ENCODE measurements at places on chromosomes 4 and X.

GRCh38 chrX:30620980-30621618, 32.1 kb upstream of the GK start:
- no peak for DNase-seq

- DNase-seq, result no peak
These were observed 33.4 kb downstream of the SLC2A9 start for GRCh38 chr4:9987749-9988362.

DNA sequence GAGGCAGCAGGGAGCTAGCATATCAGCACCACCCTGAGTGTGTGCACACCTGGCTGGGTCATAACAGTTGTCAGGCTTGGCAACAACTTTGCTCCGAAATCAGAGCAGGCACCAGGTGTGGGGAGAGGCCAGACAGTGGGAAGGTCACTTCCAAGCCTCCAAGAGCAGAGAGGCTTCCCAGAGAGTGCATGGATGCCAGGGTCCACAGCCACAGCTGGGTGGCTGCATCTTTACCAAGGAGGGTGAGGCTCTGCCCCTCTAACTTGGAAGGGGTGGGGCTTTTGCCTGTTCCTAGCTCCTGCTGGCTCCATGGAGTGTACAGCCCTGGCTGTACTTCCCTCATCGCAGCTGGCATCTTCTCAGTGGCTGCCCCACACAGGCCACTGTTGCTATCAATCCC, 322.4 kb downstream of the CCSER1 start:
- no peak for DNase-seq

- peak; percentile 23 for DNase-seq
These were observed at the start of the genes SATL1 and ZNF711 for GRCh38 chrX:85243761-85244449. Gene SATL1, minus strand, starts transcription at chrX:85243779. Its CDS starts 134,811 bp downstream, at chrX:85108968. Gene ZNF711, plus strand, starts transcription at chrX:85243991. Its CDS starts 3,582 bp downstream, at chrX:85247573.

GRCh38 chr4:147453561-147454141, 27.2 kb upstream of the EDNRA start:
- DNase-seq, result no peak

DNA sequence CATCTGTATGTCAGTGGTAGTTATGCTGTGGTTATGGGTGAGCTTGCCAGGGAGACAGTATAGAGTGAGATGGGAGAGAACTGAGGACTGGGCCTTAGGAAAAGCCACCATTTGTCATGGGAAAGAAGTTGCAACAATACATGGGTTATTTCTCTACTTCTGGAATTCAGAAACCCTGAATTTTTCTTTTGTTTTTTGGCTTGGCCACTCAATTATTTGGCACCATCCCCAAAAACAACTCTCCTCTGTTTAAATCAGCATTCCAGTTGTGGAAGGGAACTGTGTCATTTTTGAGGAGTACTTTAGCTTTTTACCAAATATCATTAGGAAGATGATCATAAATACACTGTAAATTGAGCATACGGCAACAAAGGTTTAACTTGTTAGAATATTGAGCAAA, 41.1 kb upstream of the ACSL4 start:
- no peak for DNase-seq

DNA sequence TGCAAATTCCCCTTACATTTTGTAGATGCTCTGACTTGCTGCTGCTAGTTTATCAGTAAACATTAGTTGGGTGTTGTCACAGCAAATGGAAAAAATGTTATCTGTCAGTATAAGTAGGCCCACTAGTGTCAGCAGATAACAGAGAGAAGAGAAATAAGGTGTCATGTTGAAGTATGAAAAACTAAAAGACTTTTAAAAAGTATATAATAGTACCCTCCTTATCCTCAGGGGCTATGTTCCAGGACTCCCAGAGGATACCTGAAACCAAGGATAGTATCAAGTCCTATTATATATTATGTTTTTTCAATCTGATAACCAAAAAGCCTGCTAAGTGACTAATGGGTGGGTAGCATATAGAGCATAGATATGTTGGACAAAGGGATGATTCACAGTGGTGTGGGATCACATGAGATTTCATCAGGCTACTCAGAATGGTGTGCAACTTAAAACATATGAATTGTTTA, 11.6 kb upstream of the BMP2K start:
- no peak for DNase-seq

- DNase-seq, result no peak
These were observed 197.1 kb downstream of the PALLD start for GRCh38 chr4:168693750-168694490.

- no peak for DNase-seq
These were observed 31.8 kb downstream of the KLF3 start for GRCh38 chr4:38695809-38696208.
